ENCODE measurements at places on chromosomes 6 and 20.
A peak's percentile ranks its signal among the peaks of the same experiment; 100 is the strongest.

DNA sequence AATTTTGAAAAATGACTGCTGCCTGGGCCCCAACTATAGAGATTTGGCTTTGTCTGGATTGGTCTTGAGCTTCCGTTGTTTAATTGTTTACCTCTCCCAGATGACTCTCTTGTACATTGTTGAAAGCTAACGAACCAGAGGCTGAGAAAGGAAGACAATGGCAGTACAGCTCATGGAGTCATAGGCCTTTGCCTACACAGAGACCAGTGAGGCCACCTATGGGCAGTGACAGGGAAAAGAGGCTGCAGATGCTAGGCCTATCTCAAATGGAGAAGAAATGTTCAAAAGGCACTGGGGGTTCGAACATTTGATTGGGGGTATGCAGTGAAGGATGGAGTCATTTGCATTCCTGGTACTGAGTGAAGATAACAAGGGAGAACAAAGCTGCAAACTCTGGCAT lies 29.1 kb downstream of the OPN5 start:
- DNase-seq, result no peak

- DNase-seq, result no peak
Measured at GRCh38 chr6:14739827-14740226, 506.0 kb upstream of the JARID2 start.

DNA sequence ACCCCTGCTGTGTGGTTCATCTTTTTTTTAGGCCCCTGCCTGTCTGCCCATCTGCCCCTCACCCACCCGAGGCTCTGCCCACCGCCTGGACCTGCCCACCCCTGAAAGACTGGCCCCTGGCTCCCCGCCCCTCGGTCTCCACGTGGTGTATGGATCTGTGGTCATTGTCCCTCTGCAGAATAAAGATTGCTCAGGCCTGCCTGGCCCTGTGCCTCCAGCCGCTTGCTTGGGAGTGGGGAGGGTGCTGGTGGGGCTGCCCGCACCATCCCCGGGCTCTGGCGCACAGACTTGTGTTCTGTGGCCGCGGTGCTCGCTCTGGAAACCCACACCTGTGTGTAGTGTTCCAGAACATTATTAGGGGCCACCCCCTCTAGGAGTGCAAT lies 1.6 kb downstream of the MAP1LC3A start:
- DNase-seq, result no peak

DNA sequence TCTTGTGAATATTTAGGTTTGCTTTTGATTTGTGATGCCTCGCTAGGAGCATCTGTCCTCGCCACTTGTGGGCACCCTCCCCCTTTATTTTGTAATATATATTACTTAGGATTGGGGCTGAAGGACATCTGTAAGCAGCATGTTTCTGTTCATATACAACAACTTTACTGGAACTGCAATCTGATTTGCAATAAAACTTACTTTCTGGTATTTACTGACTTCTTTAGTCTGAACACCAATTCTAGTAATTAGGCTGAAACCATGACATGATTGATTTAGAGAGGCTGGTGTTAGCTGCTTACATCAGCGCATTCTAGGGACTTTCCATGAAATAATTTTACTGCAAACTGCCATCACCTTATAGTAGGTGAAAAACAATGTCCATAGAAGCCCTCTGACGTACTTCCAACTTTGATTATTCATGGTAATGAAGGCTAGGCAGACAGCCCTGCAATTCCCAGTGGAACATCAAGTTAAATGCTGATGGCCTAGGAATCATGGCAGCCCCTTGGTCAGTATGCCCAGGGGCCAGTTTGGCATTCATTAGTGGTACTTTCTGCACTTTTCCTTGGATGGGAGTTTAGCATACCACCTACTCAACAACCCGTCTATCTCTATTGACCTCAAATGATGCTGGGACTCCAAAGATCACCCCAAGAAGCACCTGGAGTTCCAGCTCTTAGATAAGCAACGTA lies 132.9 kb upstream of the MCHR2 start:
- DNase-seq, result no peak

DNA sequence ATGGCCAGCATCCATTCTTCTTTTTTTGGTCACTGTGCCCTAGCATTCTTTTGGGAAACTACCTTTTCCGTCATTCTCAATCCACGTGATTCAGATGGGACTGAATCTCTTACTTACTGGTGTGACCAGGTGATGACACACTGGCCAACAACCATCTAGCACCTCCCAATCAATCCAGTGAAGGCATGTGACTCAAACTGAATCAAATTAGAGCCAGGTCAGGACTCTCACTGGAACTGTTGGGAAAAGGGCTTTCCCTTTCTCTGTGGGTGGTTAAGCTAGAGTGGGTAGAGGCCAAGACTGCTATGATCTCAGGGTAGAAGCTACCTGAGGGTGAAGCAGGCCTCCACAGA lies 36.2 kb upstream of the ZMYND8 start:
- DNase-seq, result no peak

GRCh38 chr6:138520463-138520862 lies 21.2 kb upstream of the NHSL1 start:
- DNase-seq, result peak; percentile 40

DNA sequence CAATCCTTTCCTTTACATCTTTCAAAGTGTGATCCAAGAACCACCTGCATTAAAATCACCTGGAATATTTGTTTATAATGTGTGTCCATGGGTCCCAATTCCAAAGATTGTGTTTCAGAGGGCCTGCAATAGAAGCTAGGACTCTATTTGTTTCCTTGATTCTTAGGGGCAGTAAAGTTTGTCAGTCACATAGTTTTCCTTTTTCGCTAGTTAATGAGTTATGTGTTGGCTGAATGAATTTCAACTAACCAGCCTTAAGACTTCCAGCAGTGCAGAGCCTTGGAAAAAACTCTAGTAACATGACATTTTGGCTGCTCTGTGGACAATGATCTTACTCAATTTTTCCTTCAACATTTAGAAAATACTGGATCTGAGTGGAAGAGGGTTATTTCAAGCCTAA lies 11.3 kb downstream of the FAM217A start:
- no peak for DNase-seq

DNA sequence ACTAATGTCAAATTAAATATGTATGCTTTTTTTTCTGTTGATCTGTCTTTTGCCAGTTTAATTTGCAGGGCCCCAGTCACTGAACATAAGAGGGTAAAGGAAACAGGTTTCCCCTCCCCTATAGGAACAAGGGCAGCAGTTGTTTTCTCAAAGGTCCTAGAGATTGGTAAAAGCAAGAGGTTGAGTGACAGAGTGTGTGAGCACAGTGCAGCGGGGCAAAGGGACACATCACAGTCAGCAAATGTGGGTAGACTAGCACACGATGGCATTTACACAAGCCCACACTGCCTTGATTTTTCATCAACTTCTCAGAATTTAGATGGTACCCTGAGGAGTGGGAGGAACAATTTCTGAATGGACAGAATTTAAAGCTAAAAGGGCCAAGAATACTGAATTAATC lies 138.7 kb upstream of the MYLIP start:
- no peak for DNase-seq

DNA sequence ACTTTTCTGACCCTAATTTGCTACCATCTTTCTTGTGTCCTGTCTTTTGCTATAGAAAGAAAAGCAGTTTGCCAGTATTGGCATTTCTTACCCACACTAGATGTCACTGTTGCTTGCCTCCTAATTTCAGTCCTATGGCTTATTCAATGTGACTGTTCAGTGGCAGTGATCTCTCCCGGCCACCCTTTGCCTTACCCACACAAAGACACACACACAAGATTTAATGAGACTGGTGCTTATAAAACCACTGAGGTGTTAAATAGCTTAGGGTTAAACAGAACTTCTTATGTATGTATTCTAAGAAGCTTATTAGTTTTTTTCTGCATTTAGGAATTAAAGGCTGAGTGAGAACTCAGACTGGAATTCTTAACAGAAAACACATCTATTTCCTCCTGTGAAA lies 233.6 kb upstream of the ASCC3 start:
- DNase-seq, result peak; percentile 22

DNA sequence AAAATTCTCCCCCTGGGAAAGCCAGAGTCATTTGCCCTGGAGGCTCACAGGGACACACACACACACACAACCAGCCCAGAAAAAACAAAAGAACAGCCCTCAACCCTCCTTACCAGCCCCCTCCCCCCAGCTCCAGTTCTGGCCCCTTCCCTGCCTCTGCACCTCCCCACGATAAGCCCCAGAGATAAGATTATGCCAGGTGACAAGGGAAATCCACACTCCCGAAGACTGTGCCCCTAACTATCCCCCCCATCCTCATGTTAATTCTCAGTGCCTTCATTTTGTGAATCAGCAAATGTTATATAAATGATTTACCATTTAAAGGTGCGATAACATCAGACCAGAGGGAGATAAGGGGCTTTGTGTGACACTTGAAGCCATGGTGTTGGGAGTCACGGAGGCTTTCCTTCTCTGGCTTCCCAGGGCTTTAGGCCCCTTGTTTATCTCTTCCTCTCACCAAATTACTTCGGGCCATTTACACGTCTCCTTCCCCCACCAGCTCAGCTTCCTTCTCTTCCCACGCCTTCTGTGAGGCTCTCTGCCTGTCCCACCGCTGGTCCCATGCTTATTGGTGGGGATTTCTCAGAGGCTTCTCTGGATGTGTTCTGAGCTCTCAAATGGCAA lies 12.5 kb upstream of the FOXC1 start:
- DNase-seq, result no peak

- DNase-seq, result no peak
Measured at GRCh38 chr6:37039958-37040357, 34.5 kb downstream of the FGD2 start.

DNA sequence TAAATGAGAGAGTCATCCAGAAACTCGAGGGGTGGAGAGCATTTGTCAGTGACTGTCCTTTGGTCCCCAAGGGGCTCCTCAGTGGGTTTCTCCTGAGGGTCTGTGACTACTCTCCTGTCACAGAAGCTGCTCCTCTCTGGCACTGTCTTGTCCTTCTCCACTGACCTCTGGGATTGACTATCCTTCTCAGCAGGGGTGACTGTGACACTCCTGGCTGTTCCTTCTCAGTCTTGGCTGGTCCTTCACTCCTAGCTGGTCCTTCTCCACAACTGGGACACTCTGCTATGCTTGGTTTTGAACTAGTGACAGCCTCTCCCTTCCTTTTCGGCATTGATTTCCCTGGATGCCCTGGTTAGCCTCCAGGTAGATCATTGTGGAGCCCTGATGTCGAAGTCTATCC lies 33.5 kb downstream of the DYNLT1 start:
- DNase-seq, result no peak

DNA sequence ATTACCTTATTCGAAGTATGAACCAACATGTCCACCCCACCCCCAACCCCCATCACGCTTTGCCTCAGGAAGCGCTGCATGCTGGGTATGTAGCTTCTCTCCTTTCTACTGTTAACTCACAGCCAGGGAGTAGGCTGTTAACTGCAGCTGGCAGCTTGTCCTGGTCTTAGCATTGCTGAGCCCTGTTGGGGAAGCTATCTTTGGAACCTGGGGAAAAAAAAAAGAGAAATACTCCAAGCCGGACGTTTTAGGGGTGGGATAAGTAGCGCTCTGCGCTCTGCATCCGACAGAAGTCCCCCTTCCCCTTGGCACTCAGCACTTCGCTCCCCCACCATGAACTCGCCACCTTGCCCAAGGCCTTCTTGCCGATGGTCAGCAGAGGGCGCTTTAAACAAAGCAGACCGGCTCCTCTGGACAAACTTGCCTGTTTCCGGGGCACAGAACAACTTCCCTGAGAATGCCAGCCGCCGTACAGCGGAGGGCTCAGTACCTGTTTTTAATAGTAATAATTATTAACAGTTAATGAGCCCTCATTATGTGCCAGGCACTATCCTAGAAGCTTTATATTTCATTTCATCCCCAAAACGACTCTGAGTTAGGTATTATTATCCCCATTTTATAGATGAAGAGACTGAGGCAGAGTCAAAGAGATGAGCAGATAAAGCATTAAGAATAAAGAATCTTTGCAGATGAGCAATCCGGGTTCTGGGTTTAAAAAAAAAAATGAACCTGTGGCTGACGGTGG lies 35.2 kb upstream of the MDFI start:
- DNase-seq, result peak; percentile 78

DNA sequence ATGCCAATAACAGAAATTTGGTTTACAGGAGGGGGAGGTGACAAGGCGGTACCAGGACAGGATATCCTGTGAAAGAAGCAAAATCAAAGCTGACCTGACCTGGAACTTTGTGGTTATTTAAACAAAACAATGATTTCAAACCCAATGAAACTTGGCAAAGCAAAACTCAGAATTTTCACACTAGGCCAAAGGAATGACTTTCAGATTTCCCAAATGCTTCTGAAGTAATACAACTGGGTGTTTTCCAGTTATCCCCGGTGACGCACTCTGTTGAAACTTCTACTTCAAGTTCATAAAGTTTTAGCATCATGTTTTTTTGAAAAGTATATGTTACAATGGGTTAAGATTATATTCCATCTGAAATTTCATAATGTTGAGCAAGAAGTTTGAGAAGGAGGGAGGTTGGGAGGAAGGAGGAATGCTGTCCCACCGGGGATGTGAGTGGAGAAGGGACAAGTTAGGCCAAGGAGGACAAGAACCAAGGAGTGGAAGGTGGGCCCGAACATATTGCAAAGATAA lies 78.1 kb upstream of the TRAF3IP2 start:
- no peak for DNase-seq

DNA sequence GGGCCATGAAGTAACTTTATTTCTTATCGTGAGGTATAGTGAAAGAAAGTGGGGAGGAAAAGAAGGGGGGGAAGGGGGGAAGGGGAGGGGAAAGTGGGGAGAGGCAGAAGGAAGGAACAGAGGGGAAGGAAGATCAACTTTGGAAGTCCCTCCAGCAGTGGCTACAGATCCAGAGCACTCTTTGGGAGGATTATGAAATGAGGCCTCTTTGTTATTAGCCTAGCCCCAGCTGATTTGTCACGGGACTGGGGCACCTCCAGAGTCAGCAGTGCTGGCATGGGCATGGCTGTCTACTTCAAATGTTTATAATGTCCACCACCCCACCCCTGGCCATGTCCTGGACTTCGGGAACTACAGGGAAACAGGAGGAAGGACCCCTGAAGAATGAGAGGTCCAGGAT lies 7.6 kb downstream of the MOCS1 start:
- DNase-seq, result no peak

DNA sequence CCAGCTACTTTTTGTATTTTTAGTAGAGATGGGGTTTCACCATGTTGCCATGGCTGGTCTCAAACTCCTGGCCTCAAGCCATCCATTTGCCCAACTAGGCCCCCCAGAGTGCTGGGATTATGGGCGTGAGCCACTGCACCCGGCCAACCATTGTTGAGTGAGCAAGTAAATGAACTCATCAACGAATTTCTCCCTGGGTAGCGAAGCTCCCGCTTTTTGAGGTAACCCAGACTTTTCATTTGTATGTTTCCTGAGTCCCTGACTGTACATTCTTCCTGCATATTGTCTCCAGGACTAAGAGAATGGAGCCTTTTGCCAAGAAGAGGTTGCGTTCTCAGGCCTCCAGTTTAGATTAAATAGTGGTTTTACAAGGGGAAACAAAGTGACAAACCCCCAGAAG lies 36.4 kb downstream of the RIPOR3 start:
- DNase-seq, result no peak

All from ACHN (cell line).